ENCODE measurements at places on chromosomes 16 and 17.

- peak; percentile 68 for DNase-seq
These were observed 48.4 kb upstream of the KDM8 start for GRCh38 chr16:27154705-27155521.

DNA sequence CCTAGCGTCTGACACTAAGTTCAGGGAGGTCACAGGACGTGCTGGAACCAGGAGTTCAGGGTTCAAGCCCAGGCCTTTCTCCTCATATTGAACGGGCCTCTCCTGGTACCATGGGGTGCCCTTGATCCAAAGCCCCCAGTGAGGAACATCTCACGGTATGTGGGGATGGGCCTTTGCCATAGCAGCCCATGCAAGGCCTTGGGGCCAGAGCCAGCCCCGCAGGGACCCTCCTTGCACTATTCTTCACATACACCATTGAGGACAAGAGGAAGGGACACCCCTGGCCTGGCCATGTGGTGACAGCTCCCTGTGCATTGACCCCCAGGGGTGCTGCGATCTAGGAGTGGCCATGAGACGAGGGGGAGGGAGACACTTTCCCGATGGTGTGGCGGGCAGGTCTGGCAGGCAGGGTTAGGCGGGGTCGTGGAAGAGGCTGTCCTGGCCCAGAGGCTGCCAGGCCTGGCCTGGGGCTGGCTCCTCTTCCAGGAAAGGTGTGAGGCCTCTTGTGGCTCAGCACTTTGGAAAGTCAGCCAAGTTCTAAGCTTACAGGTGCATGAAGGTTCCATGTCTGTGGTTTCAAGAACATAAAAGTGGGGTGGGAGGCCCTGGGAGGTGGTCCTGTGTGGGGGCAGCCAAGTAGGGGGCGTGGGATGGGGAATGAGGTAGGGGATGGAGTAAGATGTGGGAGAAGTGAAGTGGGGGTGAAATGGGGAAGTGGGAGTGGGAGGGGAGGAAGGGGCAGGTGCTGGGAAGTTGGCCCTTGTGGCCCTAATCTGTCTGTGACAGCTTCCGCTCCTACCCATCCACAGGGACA lies 88.7 kb upstream of the CBX4 start:
- DNase-seq = no peak

DNA sequence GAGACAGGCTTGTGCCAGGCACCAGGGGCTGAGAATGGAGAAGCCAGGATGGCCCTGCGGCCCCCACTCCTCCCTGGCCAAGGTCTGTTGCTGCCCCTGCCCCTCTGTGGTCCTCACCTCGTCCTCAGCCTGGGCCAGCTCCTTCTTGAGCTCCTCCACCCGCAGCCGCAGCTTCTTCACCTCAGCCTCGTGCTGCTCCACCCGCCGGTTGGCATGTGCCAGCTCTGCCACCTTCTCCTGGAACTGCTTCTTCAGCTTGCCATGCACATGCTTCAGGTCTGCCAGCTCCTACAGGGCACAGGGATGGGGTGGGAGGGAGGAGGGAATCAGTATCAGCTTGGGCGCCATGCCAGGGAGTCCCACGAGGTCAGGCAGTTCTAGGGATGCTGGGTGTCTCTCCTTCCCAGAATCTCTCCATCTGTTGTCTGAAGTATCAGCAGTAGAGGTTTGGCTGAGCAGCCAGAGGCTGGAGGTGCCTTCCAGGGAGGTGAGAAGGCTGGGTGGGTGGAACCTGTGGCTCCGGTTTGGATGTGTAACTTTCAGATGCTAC lies 20.1 kb downstream of the CCDC102A start:
- no peak for DNase-seq

GRCh38 chr16:53785044-53785443 lies 81.1 kb downstream of the FTO start:
- no peak for DNase-seq

DNA sequence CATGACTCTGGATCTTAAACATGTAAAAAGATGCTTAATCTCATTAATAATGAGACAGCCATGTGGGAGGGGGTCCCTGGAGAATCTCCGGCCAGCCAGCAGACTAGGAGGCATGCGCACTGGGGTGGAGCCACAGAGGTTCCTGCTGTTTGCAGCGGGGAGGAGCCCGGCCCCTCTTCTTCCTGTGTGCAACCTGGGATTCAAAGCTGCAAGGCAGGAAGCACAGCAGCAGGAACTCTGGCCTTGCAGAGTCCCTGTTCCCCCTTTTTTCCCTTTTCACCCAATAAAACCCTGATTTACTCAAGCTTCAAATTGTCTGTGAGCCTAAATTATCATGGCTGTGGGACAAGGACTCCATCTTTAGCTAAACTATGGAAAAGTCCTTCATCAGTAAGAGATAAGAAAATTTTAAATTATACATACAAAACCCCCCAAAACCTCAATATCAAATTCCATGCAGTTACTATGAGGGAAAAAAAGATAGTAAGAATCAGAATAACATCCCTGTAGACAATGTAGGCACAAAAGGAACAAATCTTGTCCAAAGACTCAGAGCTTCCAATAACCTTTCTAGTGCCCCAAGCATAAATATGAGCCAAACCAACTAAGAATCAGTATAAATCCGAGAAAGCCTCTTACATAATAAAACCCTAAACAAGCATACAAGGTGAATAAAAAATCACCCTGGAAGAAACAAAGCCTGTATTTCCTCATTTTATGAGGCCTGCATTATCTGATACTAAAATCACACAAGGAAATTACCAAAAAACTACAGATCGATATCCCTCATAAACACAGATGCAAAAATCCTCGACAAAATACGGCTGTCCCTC lies 12.1 kb downstream of the CFDP1 start:
- no peak for DNase-seq

DNA sequence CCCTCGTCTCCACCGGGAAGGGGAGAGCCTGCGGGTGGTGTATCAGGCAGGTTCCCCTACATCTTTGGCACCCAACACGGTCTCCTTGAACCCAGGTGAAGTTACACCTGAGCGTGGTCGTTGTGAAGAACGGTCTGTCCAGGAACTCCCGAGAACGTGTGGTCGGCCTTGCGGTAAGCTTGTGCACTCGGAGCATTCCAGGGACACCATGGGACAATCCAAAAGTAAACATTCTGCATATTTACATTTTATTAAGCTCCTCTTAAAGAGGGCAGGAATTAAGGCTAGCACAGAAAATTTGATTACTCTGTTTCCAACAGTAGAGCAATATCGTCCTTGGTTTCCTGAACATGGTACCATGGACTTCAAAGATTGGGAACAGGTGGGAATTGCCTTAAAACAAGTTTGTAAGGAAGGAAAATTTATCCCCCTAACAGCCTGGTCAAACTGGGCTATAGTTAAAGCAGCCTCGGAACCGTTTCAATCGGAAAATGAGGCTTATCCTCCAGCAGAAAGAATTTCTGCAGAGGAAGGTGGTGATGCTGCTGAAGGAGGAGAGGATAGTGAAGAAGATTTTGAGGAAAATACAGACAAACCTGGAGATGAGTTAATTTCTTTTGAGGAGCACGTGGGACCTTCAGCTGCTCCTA lies 18.2 kb downstream of the ALOX15B start:
- DNase-seq = no peak

GRCh38 chr17:60381958-60382357 lies 10.0 kb downstream of the USP32 start:
- DNase-seq = no peak

Measured in stimulated activated CD4-positive, alpha-beta T cell treated with anti-CD3 and anti-CD28 coated beads, Interleukin-1b, Interleukin-23, amount 100 ng/mL, for 1 hour (primary cell).